GM13976 (cell line): ENCODE measurements at places on chromosomes 7 and 10.

- no peak for DNase-seq
These were observed 71.3 kb downstream of the CPEB3 start for GRCh38 chr10:92219559-92219958.

DNA sequence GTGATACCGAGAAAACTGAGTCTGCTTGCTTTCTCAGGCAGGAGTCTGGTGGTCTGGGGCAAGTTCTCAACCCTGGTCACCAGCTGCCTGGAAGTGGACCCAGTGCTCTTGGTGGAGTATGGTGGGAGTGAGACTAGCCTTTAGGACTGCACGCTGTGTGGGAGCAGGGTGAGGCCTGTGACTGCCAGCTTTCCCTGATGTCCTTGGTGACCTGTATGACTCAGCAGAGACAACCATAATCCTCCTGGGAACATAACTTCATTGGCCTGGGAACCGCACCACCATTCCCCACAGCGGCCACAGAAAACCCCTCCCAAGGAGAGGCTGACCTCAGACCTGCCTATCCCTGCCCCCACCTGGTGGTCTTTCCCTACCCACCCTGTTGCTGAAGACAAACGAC, 139.5 kb upstream of the CHRM2 start:
- no peak for DNase-seq

DNA sequence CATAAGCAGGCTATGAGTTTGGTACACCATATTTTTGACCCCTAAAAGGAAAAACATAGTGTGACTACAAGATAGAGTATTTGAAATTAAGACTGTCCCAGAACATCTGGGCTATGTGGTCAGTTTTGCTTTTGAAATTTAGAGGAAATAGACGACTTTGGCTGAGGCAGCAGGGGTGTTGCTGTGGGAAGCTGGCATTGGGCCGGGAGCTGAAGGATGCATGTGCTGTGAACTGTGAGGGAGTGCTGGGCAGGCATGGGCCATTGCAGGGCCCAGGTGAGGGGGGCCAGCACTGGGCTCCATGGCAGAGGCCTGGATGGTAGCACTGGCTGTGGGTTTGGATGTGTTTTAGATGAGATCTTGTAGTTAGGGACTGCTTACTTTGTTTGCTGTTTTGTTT, 168.3 kb downstream of the BMPER start:
- DNase-seq = no peak

GRCh38 chr10:74645692-74646091, 180.7 kb upstream of the KAT6B start:
- no peak for DNase-seq

DNA sequence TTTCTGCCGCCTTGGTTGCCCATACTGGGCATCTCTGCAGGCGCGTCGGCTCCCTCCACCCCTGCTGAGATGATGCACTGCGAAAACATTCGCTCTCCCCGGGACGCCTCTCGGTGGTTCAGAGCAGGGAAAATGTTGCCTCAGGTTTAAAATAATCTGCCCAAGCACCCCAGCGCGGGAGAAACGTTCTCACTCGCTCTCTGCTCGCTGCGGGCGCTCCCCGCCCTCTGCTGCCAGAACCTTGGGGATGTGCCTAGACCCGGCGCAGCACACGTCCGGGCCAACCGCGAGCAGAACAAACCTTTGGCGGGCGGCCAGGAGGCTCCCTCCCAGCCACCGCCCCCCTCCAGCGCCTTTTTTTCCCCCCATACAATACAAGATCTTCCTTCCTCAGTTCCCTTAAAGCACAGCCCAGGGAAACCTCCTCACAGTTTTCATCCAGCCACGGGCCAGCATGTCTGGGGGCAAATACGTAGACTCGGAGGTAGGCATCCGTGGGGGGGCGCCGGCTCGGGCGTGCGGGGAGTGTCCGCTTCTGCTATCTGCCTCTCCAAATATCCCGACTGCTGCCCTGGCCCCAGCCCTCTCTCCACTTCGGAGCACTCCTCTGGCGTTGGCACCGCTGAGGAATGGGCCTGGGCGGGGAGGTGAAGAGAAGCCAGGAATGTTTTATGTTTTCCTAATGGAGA, at the start of gene CAV1:
Gene CAV1, plus strand, starts transcription at position 428 of the 689 bp plus-strand sequence. Its CDS starts 27 bp downstream, at position 455.
- DNase-seq = peak; percentile 55

- no peak for DNase-seq
These were observed 83.4 kb upstream of the UCN3 start for GRCh38 chr10:5281356-5281755.

GRCh38 chr10:65348637-65349036, 1577.2 kb upstream of the LRRTM3 start:
- DNase-seq = no peak

- no peak for DNase-seq
These were observed 4.9 kb downstream of the PCOLCE start for GRCh38 chr7:100607111-100607510.

GRCh38 chr7:115933471-115933870, 97.1 kb downstream of the TFEC start:
- no peak for DNase-seq

GRCh38 chr10:22005763-22006162, 2.2 kb upstream of the DNAJC1 start:
- DNase-seq = no peak

GRCh38 chr10:121553511-121554264, 44.6 kb downstream of the FGFR2 start:
- DNase-seq = no peak

- no peak for DNase-seq
These were observed 75.5 kb upstream of the TMEM248 start for GRCh38 chr7:66845379-66846095.

GRCh38 chr7:140533394-140533872, 54.1 kb upstream of the MKRN1 start:
- DNase-seq = no peak

- no peak for DNase-seq
These were observed 11.2 kb downstream of the MXI1 start for GRCh38 chr10:110218632-110219031.

GRCh38 chr10:125087191-125087896, 73.0 kb downstream of the CTBP2 start:
- no peak for DNase-seq

GRCh38 chr10:76577455-76577854, 1060.2 kb downstream of the KCNMA1 start:
- DNase-seq = no peak

- no peak for DNase-seq
These were observed 6.8 kb downstream of the PLAU start for GRCh38 chr10:73917566-73918305.

DNA sequence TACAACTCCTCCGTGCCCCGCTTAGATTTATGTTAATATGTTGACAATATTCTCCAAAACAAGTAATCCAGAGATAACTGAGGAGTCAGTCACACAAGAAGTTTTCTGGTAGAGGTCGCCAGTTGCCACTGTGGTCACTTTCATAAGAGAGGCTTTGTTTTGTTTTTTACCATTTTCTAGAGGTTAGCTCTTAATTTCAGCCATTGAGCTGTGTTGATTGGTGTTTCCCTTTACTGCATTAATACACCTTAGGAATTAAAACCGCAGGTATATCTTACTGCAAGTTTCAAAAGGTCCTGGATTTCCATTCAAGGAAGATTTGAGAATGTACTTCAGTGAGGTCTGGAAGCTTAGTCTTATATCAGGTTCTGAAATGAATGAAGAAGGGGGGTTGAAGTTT, 3.5 kb downstream of the BMI1 start:
- no peak for DNase-seq

GRCh38 chr7:99855236-99855635, 21.6 kb downstream of the OR2AE1 start:
- no peak for DNase-seq

GRCh38 chr7:27210441-27211083, 10.7 kb upstream of the HOXA13 start:
- peak; percentile 79 for DNase-seq

DNA sequence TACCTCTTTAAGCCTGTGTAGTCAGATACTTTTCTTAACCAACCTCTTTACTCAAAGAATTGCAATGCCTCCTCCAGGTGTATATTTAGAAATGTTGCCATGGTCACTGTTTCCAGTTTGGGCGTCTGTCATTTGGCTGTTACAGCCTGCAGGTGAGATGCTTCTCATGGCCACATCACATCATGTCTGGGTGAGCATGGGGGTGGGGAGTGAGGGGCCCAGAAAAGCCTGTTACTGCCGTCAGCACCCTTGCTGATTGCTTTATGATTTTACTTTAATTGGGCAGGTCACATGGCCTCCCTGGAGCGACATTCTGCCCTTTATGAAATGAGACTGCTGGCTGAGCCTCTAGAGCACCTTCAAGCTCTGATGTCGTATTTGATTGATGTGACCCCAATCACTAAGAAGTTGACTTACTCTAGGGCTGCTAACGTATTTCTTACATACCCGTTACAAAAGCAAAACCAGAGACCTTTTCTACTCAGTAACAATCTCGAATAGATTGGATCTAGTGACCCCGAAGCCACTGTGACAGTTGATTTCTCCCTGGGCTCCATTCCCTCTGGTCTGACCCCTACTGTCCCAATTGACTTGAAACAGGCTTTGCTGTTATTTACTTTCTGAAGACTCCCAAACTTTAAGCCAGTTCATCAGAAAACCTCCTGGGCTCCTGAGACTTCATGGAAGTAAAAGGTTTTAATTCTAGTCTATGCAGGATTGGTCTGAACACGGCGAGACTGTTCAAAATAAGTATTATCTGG, 60.7 kb downstream of the OTUD1 start:
- no peak for DNase-seq

DNA sequence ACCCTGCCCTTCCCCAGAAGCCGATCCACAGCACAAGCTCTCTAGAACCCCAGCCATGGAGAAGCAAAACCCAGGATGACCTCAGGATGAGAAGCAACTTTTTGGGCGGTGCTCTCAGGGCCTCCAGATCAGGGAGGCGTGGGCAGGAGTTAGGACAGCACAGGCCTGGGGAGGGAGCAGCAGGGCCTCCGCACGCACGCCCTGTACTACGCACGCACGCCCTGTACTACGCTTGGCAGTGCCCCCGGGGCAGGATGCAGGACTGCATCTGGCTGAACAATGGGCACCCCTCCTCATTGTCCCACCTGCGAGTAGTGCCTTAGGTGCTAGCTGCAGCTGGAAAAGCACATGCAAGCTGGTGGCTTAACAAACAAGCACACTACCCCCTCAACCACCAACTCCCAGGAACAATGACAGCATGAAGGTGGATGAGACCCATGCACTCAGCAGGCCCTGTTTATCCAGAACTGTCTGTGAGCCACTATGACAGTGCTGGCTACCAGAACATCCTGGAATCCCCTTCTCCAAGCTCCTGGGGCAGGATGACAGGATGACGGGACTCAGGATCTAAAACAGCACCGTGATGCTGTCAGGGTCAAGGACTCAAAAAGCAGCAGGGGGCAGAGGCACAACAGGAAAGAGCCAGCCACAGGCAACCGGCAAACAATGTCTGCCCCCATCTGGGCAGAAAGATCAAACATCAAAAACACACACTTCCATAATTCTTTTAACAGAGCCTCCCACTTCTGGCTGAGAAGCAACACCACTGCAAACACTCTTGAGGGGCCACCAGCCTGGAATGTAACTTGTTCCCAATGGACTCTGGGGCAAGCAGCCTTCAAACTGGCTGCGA, 11.8 kb downstream of the PODXL start:
- DNase-seq = peak; percentile 58
